Umbilical cord (tissue), 2 donors: ENCODE measurements at places on chromosomes 5 and 9. TPM values are rescaled to one million over a fixed set of nuclear protein-coding genes. Genes with fewer than 3 reads are reported as not detected.
A peak's percentile ranks its signal among the peaks of the same experiment; 100 is the strongest.

GRCh38 chr5:66327008-66327407, 182.9 kb downstream of the SREK1 start:
- no peak for DNase-seq

- peak; percentile 70 for DNase-seq
Measured at GRCh38 chr5:177378884-177379883, 5.0 kb upstream of the SLC34A1 start.

DNA sequence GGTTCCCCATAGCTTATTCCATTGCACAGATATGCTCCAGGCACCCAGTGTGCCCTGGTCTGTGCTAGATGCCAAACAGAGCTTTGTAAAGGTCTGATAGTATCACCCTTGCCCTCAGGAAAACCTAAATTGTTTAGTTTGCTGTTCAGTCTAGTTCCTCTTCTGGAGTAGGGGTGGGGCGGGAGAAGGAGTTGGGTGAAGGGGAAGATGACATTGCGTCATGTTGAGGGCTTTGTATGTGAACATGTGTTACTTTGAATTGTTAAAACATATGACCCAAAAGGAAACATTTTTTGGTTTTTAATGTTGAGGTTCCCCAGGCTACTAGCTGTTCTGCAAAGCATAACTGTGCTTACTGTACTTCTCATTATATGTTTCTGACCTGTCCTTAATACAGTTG, 40.6 kb downstream of the HACD4 start:
- peak; percentile 28 for DNase-seq

The SAXO1 gene
- total RNA-seq, result 1.9 TPM

- DNase-seq, result peak; percentile 29
Measured at GRCh38 chr5:154038261-154038706, 426 bp downstream of the FAM114A2 start.

The TMEFF1 gene
- not detected for total RNA-seq

DNA sequence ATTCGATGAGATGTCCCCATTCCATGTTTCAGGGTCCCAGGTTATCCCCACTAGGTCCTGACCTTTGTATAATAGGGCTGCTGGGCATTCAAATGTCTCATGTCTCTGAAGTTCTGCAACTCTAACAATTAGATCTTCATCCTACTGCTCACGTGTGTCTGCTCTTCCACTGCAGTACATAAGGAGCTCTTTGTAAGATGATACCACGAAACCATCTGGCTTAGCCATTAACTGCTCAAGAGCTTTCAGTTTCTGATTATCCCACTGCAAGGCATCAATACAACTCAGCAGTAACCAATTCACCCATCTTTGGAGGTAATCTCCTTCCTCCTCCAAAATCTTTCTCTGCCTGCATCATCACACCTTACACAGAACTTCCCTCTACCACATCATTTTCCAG, 49.9 kb upstream of the PPP2CA start:
- no peak for DNase-seq

DNA sequence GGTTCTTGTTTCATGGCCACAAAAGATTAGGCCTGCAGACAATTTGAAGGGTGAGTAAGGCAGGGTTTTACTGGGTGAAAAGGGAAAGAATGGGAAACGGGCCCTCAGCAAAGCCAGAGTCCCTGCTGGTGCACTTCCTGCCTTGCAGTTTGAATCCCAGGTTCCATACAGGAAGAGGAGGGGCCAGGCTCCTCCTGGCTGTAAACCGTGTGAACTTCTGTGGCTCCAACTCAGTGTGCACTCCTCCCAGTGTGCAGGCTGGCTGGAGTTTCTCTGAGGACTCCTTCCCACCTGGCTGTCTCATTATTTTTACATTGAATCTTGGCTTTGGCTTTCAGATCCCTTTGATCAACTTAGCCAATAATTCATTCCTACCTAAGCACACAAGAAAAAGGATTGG, 367.1 kb upstream of the KLF4 start:
- DNase-seq, result no peak

The CSF2 gene
- not detected for total RNA-seq

The CTSV gene
- total RNA-seq, result 6.7 TPM

- no peak for DNase-seq
Measured at GRCh38 chr5:133341915-133342710, 270.2 kb downstream of the FSTL4 start.

- DNase-seq, result no peak
Measured at GRCh38 chr9:37430841-37431597, 8.5 kb downstream of the GRHPR start.

DNA sequence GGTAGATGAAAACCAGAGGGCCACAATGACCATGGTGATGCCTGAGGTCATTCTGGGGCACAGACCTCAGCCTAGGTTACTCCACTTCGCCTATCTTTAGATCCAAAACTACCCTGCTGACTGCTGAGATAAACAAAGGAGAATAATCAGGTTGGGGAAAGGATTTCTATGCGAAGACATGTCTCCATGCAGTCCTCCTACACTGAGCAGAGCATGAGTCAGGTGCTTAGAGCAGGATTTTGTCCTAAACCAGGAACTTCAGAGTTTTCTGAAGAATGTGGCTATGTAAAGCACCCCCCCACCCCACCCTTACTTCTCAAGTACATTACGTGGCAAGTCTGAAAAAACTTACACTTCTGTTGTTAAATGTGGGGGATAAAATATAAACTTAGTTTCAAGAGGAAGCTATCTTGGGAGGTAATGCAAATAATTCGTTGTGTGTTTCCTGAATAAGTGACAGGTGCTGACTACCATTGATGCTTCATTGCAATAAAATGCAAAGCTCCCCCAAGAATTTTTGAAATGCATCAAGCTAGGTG, 19.4 kb downstream of the PDCD1LG2 start:
- no peak for DNase-seq

DNA sequence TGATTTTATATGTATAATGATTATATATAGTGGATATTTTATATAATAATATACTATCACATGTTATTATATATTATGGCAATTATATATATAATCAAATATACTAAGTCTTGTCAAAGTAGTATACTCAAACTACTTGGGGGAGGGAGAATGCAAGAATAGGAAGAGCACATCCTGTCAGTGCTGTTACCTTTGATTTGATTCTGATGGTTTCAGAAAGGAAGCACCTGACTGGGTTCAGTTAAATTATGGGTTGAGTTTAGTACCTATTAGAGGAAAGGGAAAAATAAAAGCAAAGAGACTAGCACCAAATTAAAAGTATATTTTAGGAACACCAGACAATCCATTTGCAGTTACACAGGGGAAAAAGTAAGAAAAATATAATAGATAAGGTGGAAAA, 107.6 kb downstream of the GRIA1 start:
- no peak for DNase-seq

DNA sequence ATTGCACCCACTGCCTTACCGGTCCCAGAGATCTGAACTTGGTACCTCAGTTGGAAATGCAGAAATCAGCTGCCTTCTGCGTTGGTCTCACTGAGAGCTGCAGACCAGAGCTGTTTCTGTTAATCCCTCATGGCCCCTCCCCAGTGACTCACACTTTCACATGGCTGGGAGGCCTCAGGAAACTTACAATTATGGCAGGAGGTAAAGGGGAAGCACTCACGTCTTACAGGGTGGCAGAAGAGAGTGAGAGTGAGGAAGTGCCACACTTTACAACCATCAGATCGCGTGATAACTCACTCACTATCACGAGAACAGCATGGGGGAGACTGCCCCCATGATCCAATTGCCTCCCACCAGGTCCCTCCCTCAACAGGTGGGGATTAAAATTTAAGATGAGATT, 648.5 kb downstream of the MTRR start:
- no peak for DNase-seq

The ZSWIM6 gene
- total RNA-seq, result 21.2 TPM

The PCDHB15 gene
- total RNA-seq, result 3.4 TPM

The RANBP3L gene
- total RNA-seq, result 36.4 TPM

- DNase-seq, result no peak
Measured at GRCh38 chr5:101966476-101966875, 329.6 kb downstream of the SLCO4C1 start.

The PCDHB14 gene
- total RNA-seq, result 12.3 TPM

- no peak for DNase-seq
Measured at GRCh38 chr9:137785704-137786161, 91.8 kb upstream of the CACNA1B start.

DNA sequence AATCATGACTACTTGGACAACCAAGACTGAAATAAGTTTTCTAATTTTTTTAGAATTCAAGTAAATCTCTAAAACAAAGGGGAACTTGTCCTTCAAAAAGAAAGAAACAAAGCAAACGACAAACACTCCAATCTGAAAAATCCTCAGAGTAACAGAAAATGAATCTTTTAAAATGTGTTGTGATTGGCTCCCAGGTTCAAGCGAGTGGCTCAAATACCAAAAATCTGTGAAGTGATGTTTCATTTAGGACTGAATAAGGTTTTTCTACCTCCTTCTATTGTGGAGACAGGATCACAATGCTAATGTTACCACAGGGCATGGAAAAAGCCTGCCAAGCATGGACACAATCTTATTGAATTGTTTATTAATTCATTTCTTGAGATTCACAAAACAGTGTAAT, 415.7 kb downstream of the RAB3C start:
- DNase-seq, result no peak

- DNase-seq, result no peak
Measured at GRCh38 chr9:83599071-83599470, 23.9 kb upstream of the IDNK start.

GRCh38 chr9:37290940-37291485, 131.5 kb upstream of the GRHPR start:
- DNase-seq, result peak; percentile 46

The ADAMTS12 gene
- total RNA-seq, result 49.4 TPM

GRCh38 chr5:168836603-168837231, 257.5 kb upstream of the PANK3 start:
- DNase-seq, result no peak

The PKN3 gene
- 1.7 TPM for total RNA-seq

DNA sequence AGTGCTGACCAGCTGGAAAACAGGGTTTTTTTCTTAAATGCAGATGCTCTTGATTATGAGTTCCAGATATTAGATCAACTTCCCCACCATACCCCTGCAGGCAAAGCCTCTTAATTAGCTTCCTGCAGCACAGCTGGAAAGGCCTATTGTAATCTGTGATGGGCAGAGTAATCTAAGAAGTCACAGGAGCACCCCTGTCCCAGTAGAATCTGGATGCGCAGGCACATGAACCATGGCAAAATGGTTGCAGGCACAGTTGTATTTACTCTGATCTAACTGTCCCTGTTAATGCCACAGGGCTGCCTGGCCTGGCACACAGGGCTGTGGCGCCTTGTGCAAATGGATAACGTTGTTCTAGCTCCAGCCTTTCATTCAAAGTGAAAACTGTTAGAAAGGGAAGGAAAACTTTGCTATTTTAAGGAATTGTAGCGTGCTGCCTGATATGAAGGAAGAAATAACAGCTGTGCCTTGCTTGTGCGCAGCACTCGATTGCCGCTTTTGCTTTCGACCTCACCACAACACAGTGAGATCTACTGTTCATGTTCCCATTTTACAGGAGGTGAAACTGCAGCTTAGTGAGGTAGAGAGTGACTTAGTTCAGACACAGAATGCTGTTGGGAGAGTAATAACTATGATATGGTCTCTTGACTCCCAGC, 2.3 kb downstream of the TGFBI start:
- no peak for DNase-seq

- DNase-seq, result peak; percentile 15
Measured at GRCh38 chr5:159975462-159976019, 33.4 kb upstream of the TTC1 start.

GRCh38 chr5:17847286-17847685, 213.0 kb downstream of the TAF11L14 start:
- no peak for DNase-seq

DNA sequence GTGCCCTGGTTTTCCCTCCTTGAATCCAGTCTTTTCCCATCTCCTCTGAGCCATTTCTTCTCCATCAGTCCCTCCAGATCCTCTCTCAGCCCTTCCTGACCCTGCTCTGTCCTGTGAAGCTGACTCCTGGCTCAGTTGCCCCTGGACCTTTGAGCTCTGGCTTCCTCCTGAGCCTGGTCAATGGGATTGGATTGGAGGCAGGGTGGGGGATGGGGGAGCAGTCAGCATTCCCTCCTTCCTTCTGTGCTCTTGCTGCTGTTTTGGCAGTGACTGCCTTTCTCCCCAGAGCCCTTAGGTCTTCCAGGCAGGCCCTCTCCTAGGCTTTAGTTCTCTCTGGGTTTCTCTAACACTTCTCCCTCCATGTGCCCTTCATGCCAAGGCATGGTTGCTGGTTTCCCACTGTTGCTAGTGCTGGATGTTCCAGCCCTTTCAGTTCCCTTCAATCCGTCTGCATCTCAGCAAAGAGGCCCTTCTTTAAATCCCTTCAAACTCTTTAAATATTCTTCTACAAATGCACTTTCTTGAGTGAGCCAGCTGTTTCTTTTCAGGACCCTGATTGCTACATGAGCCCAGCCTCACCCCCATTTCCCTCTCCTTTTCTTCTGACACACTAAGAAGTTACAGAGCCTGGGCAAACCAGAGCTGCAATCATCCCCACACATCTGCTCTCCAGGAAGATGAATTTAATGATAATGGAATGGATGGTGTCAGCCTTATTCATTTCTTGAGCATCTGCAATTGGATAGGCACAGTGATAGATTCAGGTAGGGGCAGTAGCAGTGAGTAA, 2.2 kb downstream of the TNFSF15 start:
- DNase-seq, result peak; percentile 73

The DOCK2 gene
- total RNA-seq, result 72.5 TPM

- DNase-seq, result peak; percentile 91
Measured at GRCh38 chr9:129500161-129500862, 120.6 kb downstream of the C9orf50 start.

- DNase-seq, result peak; percentile 19
Measured at GRCh38 chr5:55989860-55990259, 4.9 kb downstream of the IL6ST start.

GRCh38 chr5:135446206-135446605, 942 bp downstream of the DCANP1 start:
- no peak for DNase-seq

- no peak for DNase-seq
Measured at GRCh38 chr5:150573867-150574817, 66.2 kb downstream of the NDST1 start.

DNA sequence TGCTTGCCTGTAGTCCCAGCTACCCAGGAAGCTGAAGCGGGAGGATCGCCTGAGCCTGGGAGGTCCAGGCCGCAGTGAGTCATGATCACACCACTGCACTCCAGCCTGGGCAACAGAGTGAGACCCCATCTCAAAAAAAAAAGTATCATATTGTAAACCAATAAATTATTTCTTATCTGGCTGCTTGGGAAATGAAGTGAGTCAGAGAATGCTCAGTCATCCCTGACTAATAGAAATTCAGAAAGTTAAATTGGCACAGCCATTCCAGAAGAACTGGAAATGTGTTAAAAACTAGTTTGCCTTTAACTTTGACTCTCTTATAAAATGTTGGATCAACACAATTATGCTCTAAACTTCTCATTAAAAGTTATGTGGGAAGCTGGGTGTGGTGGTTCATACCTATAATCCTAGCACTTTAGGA, 9.8 kb upstream of the GNE start:
- no peak for DNase-seq
